ENCODE measurements at places on chromosomes 3 and 15.

GRCh38 chr15:95468820-95469219 lies 861.7 kb upstream of the NR2F2 start:
- DNase-seq = no peak

DNA sequence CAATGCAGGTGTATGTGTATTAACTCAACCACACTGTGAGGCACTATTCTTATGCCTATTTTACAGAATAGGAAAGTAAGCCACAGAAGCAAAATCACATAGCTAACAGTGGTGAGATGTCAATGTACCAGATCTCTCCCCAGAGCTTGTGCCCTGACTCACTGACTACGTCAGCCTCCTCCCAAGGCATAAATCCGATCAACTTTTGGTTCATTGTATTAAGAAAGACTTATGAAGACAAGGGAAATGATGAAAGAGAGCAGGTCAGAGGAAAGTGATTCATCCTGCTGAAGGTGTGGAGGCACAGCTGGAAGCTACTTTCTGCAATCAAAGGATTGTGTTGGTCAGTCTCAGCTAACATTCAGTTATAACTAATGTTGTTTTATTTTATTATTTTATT lies 33.0 kb upstream of the SV2B start:
- DNase-seq = no peak

- DNase-seq = peak; percentile 3
These were observed 346.9 kb downstream of the PLCL2 start for GRCh38 chr3:17231537-17232261.

GRCh38 chr3:123687286-123687685 lies 102.4 kb upstream of the HACD2 start:
- DNase-seq = no peak

DNA sequence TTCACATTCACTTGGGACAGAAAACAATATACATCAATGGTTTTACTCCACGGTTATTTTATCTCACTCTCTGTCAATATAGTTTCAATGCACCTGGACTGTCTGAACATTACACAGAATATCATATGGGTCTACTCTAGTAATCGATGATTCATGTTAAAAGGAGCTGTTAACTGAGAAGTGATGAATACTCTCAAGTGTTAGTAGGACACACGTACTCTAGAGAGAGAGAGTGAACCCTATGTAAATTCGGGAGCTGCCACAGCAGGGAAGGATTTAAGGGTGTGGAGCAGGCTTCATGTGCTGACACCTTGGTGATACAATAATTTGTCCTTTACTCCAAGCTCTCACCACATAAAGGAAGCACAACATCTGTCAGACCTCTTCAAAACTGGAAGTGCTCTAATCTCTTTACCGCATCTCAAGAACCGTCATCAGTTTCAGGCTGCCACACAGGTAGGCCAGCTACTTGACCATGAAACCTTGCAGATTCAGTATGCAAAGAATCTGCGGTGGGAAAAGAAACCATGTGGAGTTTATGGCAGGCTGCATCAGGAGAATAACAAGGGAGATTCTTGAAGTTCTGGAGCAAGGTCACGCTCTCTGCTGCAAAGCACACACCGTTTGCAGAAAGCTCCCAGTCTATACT lies 199.2 kb upstream of the TMC3 start:
- DNase-seq = no peak

DNA sequence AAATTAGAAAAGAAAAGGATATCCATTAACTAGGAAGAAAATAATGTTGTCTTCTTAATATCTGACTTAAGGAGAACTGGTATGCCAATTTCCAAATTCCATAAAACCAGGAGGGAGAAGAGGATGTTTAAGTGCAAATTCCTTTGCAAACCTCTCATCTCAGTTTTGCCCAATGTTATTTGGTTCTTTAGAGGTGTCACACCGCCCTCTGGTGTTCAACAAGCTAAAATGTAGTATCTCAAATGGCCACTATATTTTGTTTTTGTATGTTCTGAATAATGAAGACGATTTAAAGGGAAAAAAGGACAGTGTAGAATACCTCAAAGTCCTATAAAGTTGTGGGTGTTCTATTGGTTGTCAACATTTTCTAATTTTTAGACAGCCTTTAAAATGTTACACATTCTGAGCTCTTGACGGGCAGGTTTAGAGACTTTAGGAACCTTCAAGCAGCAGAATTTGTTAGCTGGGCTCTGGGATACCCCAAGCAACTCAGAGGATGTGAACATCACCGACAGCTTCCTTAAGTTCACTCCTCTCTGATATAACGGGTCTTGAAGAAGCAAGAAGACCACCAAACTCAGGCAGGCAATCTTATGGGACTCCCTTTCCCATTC lies 458.3 kb downstream of the MFSD1 start:
- no peak for DNase-seq

GRCh38 chr3:141243271-141243707 lies 11.7 kb downstream of the PXYLP1 start:
- no peak for DNase-seq

GRCh38 chr3:64484289-64484992 lies 203.4 kb downstream of the ADAMTS9 start:
- no peak for DNase-seq

GRCh38 chr3:73350996-73351395 lies 273.7 kb downstream of the PDZRN3 start:
- no peak for DNase-seq

- DNase-seq = no peak
These were observed 28.3 kb downstream of the CMSS1 start for GRCh38 chr3:99845999-99846398.

DNA sequence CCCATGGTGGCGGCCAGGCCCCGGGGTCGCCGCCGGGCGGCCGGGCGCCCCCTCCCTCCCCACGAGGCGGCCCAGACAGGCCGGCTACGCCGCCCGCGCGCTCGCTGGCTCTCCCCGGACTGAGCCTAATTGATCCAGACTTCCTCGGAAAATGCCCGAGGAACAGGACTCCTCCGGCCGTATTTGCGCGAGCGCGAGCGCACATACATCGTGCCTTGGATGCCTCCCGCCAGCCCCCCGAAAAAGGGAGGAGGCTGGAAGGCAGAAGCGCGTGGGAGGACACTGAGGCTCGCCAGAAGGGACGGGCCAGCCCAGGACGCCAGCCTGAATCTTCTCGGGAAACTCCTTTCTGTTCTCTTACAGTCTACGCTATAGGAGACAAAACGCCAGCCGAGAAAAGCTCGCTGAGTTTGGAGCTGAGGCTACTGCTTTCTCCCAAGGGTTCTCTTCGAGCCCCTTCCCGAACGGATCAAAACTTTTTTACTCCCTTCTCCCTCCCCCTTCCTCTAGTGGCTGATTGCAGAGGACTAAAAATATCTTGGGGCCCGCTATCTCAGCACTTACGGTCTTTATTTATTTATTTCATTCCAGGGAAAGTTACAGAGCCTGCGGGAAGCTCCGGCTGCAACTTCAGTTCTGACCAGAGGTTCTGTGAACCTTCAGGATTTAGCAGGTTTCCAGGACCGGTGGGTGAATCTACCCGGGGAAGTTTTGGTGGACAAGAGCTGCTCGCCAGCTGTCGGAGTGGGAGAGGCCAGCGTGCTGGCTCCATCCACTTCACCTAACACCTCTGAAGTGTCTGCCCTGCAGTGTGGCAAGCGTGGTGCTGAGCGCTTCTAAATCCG lies at the start of gene PDZRN3:
Gene PDZRN3 (minus strand): TSS at position 121 of the 845 bp plus-strand sequence.
- peak; percentile 64 for DNase-seq

DNA sequence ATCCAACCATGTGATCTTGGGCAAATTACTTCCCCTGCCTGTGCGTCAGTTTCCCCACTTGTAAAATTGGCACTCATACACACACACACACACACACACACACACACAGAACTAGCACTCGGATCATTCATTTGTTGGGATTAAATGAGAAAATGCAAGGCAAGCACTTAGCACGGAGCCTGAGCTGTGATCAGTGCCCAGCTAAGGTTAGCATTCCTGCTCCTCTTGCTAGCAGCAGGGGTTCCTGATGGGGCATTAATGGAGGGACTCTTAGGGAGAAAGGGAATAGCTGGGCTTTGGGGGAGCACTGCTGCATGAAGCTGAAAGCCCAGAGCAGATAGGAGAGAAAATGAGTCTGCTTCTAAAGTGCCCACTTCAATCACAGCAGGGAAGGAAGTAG lies 187.7 kb upstream of the C2CD4B start:
- no peak for DNase-seq

All from left lung (tissue), 14 donors.